ENCODE measurements at places on chromosomes 2 and 18.

GRCh38 chr18:5986257-5986931 is 91.1 kb upstream of the TMEM200C start:
- no peak for DNase-seq

GRCh38 chr2:172808156-172808555 is 72.5 kb downstream of the RAPGEF4 start:
- DNase-seq, result no peak

- DNase-seq, result no peak
Observed at GRCh38 chr2:238260883-238261282, 21.0 kb upstream of the HES6 start.

- DNase-seq, result no peak
Observed at GRCh38 chr18:23723121-23723520, 33.9 kb downstream of the LAMA3 start.

DNA sequence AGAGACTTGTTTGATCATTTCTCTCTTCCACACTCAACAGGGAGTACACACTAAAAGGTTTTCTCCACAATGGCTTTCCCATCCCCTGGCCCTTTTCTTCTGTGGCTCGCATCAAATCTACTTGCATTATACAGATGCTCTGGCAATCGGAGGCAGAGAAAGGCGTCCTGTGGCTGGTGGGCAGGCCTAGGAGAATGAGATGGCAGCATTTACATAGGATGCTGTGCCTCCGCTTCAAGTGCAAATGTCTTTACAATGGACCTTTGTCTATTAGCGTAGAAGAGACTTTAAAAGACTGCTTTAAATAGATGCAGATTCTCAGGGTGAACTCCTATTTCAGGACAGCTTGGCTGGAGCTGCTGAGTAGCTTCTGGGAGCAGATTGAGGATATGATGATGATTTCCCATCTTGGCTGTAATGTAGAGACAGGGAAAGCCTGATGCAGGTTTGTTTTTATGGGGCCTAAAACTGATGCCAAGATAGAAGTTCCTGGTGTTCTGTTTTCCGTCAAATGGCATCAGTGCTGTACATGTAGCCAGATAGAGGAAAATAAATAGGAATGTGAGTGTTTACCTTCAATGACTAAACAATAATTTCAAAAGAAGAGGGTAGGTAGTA is 423.4 kb downstream of the RND3 start:
- no peak for DNase-seq

DNA sequence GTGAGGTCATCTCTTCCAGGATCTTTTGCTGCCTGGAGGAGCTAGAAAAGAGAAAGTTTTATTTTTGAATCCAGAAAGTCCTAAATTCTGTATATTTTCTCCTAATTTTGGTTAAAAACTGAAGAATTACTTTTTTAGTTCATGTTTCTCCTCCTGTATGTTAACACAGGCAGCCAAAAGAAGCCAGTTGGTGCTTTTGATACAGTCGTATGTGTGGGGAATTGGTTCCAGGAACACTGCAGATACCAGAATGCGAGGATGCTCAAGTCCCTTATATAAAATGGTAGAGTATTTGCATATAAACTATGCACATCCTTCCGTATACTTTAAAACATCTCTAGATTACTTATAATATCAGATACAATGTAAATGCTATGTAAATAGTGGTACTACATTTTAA is 22.6 kb upstream of the ADAM23 start:
- no peak for DNase-seq

DNA sequence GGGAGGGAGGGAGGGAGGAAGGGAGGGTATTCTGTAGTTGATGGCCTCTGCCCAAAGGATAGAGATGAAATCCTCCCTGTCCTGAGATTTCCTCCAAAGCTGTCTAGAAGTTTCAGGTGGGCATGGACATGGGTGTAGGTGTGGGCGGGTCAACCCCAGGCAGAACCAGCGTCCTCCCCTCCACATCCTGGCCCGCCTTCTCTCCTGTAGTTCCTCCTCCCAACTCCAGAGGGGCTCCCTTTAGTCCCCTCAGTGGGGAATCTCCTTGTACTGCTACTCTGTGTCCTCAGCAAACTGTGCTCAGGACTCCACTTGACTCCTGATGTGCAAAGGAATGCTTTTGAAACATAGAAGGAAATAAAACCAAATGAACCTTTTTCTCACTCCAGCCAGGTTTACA is 88.1 kb downstream of the MRPS9 start:
- no peak for DNase-seq

DNA sequence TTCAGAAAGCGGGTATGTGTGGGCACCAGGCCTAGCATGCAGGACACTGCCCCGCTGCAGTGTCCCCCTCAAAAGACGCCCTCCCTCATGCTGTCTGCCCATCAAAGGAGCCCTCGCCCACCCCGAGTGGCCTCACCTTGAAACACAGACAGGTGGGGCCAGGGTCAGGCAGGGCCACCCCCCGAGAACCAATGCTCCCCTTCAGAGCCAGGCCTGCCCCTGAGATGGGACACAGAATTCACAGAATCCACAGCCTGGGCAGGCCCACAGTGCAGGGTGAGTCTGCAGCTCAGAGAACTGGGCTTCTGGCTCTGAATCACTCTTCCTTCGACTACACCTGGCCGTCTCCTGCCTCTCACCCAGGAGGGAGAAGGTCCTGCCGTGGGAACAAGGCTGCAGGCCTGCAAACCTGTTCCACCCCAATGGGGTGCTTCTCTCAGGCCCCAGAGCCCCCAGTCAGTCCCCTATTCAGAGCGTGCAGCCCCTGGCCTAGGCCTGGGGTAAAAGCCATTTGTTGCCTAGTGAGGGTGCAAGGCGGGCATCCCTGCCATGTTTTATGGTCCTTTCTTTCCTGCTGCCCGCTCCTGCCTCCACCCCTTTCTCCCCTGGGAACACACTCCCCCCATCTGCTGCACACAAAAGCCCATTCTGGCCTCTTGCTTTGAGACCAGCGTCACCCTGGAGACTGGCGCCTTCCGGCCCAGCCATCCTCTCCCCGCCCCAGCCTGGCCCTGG is 11.3 kb upstream of the ARHGEF4 start:
- DNase-seq, result peak; percentile 35

DNA sequence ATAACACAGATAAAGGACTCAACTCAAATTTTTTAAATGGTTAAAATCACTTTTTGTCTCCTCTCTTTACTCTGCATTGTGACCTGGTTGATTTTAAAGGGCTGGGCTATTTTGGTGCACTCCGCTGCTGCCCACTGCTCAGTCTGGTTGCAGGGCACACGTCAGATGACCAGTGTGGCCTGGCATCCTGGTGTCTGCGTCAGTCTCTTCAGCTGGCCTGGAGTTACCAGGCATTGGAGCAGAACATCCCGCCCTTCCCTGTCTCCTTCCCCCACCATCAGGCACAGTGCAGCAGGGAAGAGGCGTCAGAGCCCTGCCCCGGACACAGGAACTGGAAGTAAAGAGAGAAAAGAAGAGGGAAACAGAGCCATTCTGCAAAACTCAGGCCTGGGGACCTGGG is 8.9 kb downstream of the C1QL2 start:
- no peak for DNase-seq

- no peak for DNase-seq
Observed at GRCh38 chr2:144127693-144128092, 392.2 kb downstream of the ZEB2 start.

DNA sequence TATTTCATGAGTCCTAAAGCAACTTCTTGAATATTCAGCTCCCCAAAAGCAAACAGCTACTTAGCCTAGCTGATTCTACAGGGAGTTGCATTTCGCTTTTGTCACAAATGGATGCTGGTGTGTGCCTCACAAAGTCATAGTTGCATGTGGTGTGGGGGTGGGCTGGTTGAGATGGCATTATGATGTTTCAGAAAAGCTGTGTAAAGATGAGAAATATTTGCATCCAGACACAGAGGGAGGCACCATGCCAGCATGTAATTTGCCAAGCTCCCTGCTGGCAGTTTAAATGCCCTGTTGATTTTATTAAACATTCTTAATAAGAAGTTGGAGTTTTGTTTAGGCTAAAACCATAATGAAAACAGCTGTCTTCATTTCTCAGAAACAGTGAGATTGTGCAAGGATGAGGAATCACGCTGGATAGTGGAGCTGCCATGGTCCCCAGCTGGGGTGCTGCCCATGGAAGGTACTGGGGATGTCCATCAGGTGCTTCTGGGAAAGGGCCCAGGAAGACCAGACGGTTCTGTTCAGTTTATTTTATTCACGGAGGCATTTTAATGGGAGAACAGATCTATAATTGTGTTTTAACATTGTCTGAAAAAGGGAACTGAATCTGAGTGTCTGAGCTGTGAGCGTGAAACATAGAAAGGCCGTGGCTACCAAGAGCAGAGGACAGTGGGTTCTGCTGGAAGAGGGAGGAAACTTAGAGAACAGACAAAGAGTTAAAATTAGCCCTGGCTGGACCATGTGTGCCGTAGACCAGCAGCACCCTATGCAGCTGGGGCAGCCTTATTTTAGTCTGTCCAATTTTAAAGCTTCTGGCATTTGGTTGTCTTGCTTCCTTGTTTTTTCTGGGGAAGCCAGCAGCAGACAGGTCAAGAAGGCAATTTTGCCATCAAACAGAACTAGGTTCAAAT is 177.1 kb downstream of the FAM210A start:
- no peak for DNase-seq

- DNase-seq, result no peak
Observed at GRCh38 chr2:224017957-224018356, 21.1 kb downstream of the SERPINE2 start.

GRCh38 chr2:229348128-229348527 is 77.0 kb upstream of the PID1 start:
- DNase-seq, result no peak

DNA sequence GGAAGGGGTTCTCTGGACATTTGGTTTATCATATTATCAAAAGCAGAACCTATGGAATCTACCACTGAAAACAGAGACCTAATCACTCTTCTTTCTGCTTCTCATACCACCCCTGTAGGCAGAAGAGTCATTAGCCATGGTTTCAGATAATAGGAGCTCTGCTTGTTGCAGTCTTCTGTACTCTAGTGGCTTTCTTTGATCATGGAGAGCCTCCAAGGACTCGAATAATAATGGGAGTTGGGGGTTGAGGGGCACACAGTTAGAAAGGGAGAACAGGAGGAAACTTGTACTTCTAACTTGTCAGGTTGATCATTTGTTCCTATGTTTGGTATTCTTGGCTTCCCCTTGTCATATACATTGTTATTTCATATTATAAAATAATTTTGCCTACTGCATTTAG is 52.3 kb upstream of the VWC2L start:
- no peak for DNase-seq

- DNase-seq, result no peak
Observed at GRCh38 chr2:121356058-121356640, 71.1 kb upstream of the TFCP2L1 start.

GRCh38 chr18:57816208-57816954 is 13.3 kb upstream of the ATP8B1 start:
- DNase-seq, result no peak

GRCh38 chr2:73255907-73256617 is 22.0 kb downstream of the CCT7 start:
- DNase-seq, result no peak

DNA sequence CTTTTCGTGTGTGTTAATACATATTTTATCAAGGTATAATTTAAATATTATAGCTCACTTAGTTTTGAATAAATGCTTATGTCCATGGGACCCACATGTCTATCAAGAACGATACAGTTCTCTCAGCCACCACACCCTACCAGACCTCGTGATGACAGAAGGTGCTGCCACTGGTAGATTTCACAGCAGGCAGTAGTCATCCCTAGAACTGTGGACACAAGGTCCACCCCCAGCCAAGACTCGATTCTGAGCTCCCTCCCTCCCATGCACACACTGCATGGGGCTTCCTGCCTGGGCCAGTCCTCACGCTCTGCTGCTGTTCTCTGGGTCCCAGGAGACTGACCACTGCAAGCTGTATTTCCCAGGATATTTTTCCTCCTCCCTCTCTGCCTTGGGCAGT is 26.5 kb upstream of the CREB1 start:
- no peak for DNase-seq

GRCh38 chr2:72037261-72037666 is 110.4 kb downstream of the CYP26B1 start:
- DNase-seq, result no peak

DNA sequence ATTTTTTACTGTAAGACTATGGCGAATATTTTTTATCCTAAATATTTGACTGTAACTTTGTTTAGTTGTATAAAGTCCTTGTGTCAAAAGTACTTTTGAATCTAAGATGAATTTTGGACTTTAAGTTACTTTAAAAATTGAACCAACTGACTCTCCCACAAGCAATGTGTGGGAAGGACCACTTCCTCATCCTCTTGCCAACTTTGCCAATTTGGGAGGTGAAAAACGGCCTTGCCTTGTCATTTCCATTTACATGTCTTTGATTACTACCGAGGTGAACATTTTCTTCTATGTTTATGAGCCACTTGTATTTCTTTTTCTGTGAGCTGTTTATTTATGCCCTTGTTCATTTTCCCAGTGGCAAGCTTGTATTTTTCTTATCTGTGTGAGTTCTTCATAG is 12.8 kb upstream of the MSGN1 start:
- DNase-seq, result no peak

DNA sequence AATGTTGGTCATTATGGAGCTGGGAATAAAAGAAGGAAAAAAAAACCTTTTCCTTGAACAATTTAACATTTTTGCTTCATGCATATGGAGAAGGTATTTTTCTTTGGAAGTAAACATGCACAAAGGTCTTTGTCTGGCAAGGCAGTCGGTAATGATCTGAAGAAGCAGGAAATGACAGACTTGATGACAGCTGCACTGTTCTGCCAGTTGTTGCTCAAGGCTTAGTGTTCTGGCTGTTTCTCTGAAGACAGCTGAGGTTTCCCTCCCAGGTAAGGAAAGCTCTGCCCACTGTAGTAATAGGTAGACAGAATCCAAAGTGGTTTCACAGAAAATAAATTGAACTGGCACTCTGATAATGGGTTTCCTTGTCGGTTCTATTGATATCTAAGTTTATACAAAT is 308.4 kb upstream of the GCFC2 start:
- DNase-seq, result no peak

GRCh38 chr18:74377776-74378175 is 62.1 kb downstream of the C18orf63 start:
- DNase-seq, result no peak

DNA sequence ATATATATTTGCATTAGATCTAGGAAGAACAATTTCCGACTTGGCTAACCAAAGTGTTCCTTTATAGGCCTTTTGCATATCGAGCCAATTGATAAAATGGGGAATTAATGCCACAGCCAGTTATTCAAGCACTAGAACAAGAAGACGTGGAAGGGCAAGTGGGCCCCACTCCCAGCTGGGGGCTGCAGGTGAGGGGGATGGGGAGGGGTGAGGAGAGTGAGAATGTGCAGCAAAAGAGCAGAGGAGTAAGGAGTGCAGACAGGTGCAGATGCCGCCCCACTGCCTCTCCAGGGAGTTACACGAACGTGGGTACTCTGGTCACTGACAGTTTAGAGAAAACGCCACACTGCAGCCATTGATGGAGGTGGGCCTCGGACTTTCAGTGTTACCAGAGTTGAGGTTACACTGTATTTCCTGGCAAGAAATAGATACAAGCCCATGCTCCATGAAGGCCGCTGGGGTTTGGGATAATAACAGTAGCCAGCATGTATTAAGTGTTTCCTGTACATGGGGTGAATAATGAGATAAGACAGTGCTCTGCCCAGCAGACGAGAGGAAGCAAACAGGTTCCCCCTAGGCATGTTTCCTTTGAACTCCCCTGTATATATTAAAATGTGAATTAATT is 40.9 kb downstream of the GORASP2 start:
- no peak for DNase-seq

- no peak for DNase-seq
Observed at GRCh38 chr2:236014408-236015131, 153.6 kb downstream of the GBX2 start.

GRCh38 chr18:617970-618504 is 21.2 kb downstream of the CLUL1 start:
- DNase-seq, result no peak

Data from anterior cingulate cortex (tissue), 58 donors.